ENCODE measurements at places on chromosomes 13 and 19.

DNA sequence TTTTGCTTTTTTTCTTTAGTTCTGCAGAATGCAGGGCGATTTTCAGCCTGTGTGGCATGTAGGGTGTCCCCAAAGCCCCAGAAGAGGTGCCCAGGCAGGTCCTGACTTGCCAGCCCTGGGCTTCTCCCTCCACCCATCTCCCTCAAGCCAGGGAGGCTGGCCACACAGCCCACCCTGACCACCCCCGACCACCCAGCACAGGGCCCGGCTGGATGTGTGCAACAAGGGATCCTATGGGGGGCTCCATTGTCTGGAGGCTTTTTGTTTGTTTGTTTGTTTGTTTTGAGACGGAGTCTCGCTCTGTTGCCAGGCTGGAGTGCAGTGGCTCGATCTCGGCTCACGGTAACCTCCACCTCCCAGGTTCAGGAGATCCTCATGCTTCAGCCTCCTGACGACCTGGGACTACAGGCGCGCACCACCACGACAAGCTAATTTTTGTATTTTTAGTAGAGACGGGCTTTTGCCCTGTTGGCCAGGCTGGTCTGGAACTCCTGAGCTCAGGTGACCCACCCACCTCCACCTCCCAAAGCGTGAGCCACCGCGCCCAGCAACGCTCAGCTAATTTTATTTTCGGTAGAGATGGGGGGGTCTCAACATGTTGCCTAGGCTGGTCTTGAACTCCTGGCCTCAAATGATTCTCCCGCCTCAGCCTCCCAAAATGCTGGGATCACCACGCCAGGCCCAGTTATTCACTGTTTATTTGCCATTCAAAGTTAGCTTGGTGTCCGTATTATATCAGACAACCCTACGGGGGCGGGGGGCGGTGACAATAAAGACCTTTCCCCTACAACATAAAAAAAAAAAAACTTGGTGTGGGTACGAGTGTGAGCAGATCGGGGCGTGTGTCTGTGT lies 7.8 kb upstream of the MKNK2 start:
- DNase-seq, result no peak

DNA sequence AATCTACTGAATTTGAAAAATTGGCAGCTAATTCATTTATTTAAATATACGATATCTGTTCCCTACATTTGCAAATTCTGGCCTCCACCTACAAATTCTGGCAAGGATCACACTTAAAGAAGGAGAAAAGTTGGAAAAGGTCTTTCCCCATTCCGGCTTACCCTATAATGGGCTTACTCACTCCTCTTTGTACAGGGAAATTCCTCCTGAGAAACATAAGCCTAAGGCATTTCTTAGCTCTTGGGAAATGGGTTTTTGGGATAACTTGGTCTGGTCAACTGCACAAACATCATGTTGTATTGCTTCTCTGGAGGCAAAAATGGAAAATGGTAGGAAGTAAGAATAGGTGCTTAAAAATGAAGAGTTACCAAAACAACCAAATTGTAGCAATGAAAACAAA lies 25.5 kb downstream of the KCTD12 start:
- DNase-seq, result no peak

DNA sequence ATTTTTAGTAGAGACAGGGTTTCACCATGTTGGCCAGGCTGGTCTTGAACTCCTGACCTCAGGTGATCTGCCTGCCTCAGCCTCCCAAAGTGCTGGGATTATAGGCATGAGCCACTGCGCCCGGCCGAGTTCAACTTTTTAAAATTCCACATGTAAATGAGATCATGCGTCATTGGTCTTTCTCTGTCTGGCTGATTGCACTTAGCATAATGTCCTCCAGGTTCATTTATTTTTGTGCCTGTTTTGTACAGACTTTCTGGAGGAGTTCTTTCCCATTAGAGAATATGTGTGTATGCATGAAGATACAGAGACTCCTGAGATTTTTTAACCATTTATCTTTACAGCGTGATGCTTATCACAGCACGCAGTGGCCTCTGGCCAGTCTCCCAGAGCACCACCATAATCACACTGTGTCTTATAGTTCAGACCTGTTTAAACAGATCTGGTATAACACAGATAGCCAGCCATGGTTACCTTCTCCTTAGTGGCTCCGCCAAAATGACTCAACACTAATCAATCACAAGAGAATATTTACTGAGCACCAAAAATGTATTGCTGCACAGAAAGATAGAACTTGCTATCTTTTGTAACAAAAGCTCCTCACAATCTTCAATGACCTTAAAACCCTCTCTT lies 11.4 kb upstream of the STARD13 start:
- no peak for DNase-seq

- DNase-seq, result no peak
Measured at GRCh38 chr13:113089693-113090414, 15.7 kb upstream of the F7 start.

DNA sequence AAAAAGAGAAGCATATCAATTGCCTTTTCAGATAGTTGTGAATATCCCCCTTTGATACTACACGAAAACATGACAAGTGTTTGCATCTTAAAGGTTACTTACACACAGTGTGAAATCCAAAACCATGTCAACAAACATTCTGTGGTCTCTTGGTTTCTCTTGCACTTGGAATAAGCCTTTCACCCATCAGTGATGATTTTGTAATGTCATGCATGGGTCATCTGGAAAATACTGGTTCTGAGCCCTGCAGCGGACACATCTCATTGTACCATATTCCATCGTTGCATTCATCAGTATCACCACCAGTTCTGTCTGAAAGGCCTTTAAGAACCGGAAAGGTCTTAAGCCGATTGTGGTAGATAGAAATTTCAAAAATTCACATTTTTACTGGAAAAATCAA lies 65.4 kb upstream of the SOX1 start:
- DNase-seq, result no peak

DNA sequence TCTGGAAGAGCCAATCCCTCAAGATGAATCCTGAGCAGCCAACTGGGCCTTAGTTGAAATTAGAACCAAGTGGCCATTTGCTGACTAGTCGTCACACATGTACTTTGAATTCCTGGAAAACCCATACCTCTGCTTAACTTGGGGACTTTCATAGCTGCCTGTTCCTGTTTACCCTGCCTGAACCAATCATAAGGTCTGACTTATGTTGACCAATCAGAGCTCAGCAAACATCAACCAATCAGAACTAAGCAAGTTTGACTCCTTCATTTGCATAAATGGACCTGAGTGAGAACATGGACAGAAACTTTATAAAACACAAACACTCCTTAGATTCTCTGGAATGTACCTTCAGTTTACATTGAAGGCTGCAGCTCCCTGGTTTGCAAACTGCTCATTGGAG lies 50.8 kb downstream of the LATS2 start:
- DNase-seq, result no peak

GRCh38 chr19:10915130-10916091 lies 13.0 kb downstream of the YIPF2 start:
- peak; percentile 36 for DNase-seq

GRCh38 chr19:6802336-6803035 lies 30.0 kb downstream of the VAV1 start:
- no peak for DNase-seq

- DNase-seq, result peak; percentile 59
Measured at GRCh38 chr13:106619688-106620555, 52.0 kb upstream of the ARGLU1 start.

GRCh38 chr13:42924344-42924743 lies 67.7 kb downstream of the EPSTI1 start:
- no peak for DNase-seq

DNA sequence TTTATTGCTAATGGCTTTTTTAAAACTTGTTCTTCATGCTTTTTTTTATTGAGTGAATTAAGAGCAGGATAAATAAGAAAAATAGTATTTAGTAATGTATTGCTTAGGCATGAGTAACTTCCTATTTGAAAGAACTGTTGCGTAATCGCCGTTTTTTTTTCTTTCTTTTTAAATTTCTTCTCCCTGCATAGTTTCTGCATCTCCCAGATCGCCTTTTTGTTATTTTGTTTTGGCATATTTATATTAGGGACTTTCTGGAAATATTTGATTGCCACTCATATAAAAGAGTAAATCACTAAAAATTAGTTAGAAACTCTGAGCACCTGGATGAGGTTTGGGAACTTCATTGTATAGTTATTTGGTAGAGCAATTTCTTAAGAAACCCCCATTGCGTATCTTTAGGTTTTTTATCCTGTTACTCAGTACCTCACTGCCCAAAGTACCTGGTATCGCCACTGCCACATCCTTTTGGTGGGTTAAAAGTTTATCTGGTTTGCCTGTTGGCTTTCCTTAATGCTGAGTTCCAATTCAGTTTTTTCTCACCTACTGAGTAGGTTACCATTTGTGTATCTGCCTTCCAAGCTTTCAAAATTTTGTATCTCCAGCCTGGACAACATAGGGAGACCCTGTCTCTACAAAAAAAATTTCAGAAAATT lies 36.2 kb upstream of the LPAR6 start:
- DNase-seq, result peak; percentile 35

- DNase-seq, result no peak
Measured at GRCh38 chr13:22432690-22433089, 748.1 kb upstream of the SGCG start.

- no peak for DNase-seq
Measured at GRCh38 chr19:32580353-32580900, 563 bp upstream of the PDCD5 start.

DNA sequence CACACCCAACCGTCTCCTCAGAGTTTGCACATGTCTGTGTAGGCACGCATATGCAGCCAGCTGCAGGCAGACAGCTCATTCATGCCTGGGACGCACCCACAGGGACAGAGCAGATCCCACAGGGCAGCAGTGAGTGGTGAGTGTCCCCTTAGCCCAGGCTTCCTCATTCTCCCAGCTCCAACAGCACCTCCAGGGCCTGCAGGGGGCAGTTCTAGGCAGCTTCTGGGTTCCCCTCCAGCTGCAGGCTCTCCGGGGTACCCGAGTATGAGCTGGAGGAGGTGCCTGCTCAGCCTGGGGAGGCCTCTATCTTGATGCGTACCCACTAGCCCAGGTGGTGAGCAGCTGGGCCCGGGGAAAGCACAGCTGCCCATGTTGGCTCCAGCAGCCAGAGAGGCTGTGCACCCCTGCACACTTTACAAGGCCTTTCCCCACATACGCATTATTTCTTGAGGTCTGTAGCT lies 1.3 kb upstream of the SHANK1 start:
- no peak for DNase-seq

- peak; percentile 12 for DNase-seq
Measured at GRCh38 chr19:48170817-48171347, 402 bp downstream of the ZSWIM9 start.

GRCh38 chr19:8305798-8306197 lies 2.4 kb downstream of the CD320 start:
- peak; percentile 40 for DNase-seq

DNA sequence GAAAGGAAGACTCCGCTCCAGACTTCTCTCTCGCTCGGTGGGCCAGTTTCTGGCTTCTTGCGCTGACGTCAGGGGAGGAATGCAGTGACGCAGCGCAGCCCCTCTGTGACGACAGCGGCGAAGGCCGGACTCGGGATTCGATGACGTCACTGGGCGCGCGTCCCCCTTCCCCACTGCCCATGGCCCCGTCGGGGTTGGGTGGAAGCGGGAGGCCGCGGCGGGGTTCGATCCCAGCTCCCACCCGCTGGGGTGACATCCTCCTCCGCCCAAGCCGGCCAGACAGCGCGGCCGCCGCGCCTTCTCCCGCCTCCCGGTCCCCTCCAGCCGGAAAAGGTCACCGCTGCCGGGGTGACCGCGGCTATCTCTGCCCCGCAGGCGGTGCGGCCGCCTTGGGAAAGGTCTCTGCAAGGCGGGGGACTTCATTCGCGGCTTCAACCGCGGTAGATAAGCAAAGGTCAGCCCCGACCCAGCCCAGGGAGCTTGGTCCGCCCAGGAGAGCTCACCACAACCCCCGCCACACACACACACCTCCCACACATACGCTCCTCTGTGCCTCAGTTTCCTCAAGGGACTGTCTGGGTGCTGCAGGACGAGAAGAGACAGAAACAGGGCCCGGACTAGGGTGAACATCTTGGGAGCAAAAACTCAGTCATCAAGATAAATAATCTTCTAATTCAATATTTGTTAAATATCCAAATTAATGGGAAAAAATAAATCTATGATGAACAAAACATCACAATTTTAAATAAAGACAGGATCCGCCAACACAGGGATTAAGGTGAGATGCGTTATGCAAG lies 844 bp upstream of the RFX1 start:
- DNase-seq, result no peak

GRCh38 chr13:111922086-111922485 lies 144.9 kb upstream of the SOX1 start:
- no peak for DNase-seq

GRCh38 chr13:43364210-43365038 lies 341.0 kb downstream of the DNAJC15 start:
- DNase-seq, result peak; percentile 76

GRCh38 chr19:55614711-55615542 lies 9.4 kb downstream of the ZNF784 start:
- no peak for DNase-seq

GRCh38 chr19:46337487-46337886 lies 9.4 kb upstream of the PPP5C start:
- DNase-seq, result no peak

GRCh38 chr19:34994286-34994642 lies 5.9 kb upstream of the GRAMD1A start:
- no peak for DNase-seq

- no peak for DNase-seq
Measured at GRCh38 chr19:2811221-2811722, 8.4 kb upstream of the ZNF554 start.

GRCh38 chr13:44667943-44668342 lies 91.8 kb upstream of the TSC22D1 start:
- no peak for DNase-seq

DNA sequence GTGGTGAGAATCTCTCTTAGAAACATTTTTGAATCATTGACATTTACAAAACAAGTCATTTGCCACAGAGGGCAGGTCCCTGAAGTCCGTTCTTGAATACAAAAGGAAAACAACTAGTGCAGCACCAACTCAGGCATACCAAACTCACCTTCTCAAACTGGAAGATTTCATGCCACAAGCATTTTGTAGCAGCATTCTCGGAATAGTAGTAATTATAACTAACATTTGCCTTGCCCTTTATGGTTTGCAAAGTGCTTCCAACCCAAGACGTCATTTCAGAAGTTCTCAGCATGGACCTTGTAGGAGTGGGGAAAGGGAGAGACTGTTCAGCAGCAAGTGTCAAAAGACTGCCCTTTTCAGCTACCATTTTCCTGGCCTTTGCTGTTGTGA lies 344.6 kb downstream of the RFC3 start:
- DNase-seq, result peak; percentile 79

- peak; percentile 64 for DNase-seq
Measured at GRCh38 chr19:15252398-15253018, 20.3 kb upstream of the EPHX3 start.

DNA sequence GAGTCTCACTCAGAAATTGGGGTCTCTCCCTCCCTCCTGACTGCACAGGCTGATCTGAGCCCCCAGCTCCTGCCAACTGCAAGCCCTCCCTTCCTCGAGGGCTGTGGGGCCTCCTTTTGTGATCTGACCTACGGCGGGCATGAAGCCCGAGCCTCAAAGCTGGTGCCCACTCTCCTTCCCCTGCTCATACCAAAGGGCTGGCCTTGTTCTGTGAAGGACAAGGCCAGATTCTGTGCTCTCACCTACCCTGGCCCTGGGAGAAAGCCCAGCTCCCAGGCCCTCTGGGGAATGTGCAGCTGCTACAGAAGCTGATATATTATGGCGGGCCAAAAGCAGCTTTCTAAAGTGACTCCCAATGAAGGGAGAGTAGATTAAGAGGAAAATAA lies 9.0 kb upstream of the ECH1 start:
- DNase-seq, result no peak

- no peak for DNase-seq
Measured at GRCh38 chr13:39963612-39964011, 308.1 kb downstream of the COG6 start.

Measured in SJSA1 (cell line).